ENCODE measurements at places on chromosomes 4 and X.

DNA sequence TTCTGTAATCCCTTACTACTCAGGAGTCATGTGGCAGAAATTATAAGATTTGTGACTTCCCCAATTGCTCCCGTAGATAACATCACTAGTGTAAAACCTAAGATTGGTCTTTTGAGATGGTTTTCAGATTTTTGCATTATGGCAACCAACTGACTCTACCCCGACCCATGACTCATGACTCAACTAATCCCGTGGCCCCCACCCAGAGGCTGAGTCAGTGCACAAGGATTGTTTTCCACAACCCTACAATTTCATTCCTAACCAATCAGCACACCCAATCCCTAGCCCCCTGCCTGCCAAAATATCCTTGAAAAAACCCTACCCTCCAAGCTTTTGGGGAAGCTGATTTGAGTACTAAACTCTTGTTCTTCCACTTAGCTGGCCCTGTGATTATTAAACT, 109.4 kb upstream of the FAM9C start:
- DNase-seq: no peak

- no peak for DNase-seq
Observed at GRCh38 chr4:95549246-95550114, 707 bp upstream of the UNC5C start.

- no peak for DNase-seq
Observed at GRCh38 chrX:135981668-135982067, 3.6 kb upstream of the SLC9A6 start.

GRCh38 chr4:121400632-121401031, 19.8 kb upstream of the QRFPR start:
- no peak for DNase-seq

GRCh38 chr4:61425315-61425714, 225.2 kb downstream of the ADGRL3 start:
- no peak for DNase-seq

DNA sequence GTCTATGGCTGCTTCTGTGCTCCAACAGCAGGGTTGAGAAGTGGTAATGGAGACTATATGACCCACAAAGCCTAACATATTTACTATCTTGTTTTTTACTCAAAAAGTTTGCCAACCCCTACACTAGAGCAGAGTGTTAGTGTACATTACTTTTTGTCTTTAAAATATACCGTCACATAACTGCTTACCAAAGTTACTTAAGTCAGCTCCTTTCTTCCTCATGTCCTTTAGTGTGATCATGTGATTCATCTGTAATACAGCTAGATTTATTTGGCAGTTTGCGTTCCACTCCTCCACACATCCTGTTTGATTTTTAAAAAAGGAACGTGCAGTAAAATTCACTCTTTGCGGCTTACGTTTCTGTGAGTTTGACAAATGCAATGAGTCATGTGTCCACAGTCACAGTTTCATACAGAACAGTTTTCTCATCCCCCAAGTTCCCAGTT, 162.4 kb upstream of the GPRIN3 start:
- DNase-seq: no peak

GRCh38 chr4:41072021-41072777, 142.1 kb downstream of the APBB2 start:
- DNase-seq: no peak

- DNase-seq: no peak
Observed at GRCh38 chrX:136880003-136880451, 498 bp downstream of the RBMX start.

DNA sequence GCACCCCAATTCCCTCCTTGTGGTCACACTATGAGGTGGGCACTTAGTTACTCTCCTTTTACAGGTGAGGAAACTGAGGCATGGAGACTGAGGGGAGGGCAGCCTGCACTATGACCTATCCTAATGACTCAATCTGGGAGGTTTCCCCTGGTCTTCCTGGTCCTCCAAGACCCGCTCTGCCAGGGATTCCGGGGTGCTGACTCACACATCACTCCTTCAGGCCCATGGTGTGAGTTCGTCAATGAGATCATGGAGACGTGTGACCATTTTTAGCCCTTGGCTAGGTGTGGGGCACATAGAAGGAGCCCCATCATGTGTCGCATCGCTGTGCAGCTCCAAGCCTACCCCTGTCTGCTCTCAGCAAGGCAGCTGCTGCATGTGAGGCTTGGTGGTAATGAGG, 32.4 kb upstream of the BCOR start:
- no peak for DNase-seq

DNA sequence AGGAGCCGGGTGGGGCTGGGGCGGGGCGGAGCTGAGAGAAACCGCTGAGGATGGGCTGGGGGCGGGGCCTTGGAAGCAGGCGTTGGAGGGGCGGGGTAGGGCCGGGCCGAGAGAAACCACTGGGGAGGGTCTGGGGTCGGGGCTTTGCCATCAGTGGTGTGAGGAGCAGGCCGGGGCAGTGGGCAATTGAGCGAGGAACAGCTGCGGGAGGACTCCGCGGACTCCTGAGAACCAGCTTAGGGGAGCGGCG, 1.3 kb upstream of the EOLA2 start:
- no peak for DNase-seq

DNA sequence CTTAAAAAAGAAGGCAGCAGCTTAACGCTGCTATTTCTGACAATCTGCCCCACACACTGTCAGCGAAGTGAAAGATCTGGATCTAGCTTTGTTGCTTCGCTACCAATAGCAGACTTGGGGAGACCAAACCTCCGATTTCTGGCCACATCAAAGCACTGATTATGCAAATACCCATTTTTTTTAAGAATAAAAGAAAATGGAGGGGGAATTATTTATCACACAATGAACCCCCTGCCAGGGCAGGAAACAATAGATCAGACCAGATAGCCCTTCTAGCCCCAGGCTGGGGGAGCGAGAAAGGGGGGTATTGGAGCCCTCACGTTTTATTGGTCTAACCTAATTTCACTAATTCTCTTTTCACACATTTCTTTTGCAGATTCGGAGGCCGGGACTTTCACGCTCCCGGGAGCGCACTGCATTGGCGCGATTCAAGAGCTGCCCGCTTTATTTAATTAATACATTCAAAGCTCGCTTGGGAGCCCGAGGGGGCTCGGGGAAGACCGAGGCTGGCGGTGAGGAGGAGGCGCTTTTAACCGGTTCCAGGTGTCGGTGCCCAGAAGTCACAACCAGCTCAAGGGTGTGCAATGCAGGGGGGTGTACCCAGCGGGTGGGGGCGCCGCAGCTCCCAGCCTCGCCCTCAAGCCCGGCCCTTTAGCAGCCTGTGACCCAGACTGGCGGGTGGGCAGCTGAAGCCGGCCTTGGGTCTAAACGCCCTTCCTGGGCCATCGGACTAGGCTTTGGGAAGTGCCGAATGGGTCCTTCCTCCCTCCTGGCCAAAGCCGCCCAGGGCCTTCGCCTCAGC, 5.5 kb downstream of the NEUROG2 start:
- no peak for DNase-seq

- DNase-seq: peak; percentile 77
Observed at GRCh38 chr4:683982-684622, 4.8 kb downstream of the SLC49A3 start.

GRCh38 chr4:99665983-99666382, 8.4 kb upstream of the C4orf54 start:
- DNase-seq: no peak

DNA sequence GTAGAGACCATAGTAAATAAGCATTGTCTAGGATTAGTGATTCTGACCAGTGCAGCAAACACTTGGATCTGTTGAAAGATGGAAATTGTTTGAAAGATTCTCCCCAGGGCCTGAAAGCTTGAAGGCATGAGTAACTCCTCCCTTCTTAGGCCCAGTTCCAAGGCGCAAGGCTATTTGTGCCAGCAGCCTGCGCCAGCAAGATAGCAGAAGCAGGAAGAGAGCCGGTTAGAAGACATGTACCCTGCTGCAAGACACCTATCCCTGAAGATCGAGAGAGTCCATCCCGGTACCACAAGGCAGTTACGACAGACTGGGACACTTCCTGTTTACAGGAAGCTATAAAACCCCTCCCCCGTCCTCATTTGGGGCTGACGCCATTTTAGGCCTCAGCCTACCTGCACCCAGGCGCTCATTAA, 72.4 kb upstream of the JADE1 start:
- no peak for DNase-seq

- DNase-seq: no peak
Observed at GRCh38 chr4:154124539-154125255, 335.8 kb upstream of the SFRP2 start.

- no peak for DNase-seq
Observed at GRCh38 chrX:18003876-18004275, 142.8 kb upstream of the RAI2 start.

GRCh38 chr4:26889356-26889755, 28.7 kb downstream of the STIM2 start:
- DNase-seq: no peak

All from suprapubic skin (tissue), 4 donors.